ENCODE measurements at places on chromosomes 7 and 10.

DNA sequence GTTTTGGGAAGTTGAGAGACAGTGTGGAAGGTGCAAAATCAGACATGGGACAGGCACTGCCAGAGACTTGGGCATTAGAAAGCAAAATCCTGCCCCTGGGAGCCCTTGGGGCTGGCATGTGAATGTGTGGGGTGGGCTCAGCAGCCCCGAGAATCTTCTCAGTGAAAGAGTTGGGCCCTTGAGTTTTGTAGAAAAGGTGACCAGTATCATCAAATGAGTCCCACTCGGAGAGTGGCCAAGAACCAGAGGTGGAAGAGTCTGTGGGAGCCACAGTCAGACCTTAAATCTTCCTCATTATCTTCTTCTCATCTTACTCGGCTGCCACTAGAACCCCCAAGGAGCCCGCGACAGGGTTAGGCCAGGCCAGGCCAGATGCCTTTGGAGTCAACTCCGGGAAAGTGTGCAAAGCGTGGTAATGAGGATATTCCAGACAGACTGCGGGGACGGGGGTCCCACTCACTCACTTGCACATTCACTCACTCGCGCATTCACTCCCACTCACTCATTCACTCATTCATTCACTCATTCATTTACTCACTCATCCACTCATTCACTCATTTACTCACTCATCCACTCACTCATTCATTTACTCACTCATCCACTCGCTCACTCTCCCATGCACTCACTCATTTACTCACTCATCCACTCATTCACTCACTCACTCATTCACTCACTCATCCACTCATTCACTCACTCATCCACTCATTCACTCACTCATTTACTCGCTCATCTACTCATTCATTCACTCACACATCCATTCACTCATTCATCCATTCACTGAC lies 74.9 kb downstream of the CARD11 start:
- no peak for DNase-seq

- no peak for DNase-seq
These were observed 39.9 kb upstream of the EGR2 start for GRCh38 chr10:62856021-62856420.

GRCh38 chr10:5844345-5845055 lies 31.3 kb upstream of the GDI2 start:
- DNase-seq = no peak

- no peak for DNase-seq
These were observed 42.5 kb downstream of the KLHDC10 start for GRCh38 chr7:130112662-130113425.

GRCh38 chr7:23347682-23348180 lies 48.6 kb downstream of the MALSU1 start:
- DNase-seq = peak; percentile 79

DNA sequence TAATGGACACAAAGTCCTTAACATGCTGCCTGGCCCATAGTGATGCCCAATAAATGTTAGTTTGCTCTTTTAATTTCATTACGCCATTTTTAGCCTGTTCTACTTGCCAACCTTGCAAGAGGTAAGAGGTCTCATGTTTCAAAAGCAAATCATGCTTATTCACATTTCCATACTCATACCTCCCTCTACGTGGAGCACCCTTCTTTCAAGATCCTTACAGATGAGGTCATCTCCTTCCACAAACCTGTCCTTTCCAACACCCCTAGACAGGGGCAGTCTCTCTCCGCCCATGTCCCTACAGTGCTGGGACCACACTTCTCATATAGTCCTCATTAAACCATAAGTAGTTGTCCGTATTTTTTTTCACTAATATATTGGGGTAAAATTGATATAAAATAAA lies 271.3 kb downstream of the FGFR2 start:
- no peak for DNase-seq

- no peak for DNase-seq
These were observed 22.6 kb upstream of the AKR1C3 start for GRCh38 chr10:5071411-5072198.

GRCh38 chr7:34357068-34357467 lies 300.9 kb upstream of the NPSR1 start:
- DNase-seq = no peak

DNA sequence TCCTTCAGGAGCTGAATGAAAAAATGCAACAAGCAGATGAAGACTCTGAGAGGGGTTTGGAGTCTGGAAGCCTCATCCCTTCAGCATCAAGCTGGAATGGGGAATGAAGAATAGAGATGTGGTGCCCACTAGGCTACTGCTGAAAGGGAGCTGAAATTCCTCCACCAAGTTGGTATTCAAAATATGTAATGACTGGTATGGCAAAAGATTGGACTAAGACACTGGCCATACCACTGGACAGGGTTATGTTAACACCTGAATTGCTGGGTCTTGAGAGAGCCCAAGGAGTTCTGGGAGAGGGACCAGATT lies 5.4 kb downstream of the IFIT2 start:
- DNase-seq = no peak

- no peak for DNase-seq
These were observed 10.9 kb downstream of the RNF32 start for GRCh38 chr7:156651474-156651873.

DNA sequence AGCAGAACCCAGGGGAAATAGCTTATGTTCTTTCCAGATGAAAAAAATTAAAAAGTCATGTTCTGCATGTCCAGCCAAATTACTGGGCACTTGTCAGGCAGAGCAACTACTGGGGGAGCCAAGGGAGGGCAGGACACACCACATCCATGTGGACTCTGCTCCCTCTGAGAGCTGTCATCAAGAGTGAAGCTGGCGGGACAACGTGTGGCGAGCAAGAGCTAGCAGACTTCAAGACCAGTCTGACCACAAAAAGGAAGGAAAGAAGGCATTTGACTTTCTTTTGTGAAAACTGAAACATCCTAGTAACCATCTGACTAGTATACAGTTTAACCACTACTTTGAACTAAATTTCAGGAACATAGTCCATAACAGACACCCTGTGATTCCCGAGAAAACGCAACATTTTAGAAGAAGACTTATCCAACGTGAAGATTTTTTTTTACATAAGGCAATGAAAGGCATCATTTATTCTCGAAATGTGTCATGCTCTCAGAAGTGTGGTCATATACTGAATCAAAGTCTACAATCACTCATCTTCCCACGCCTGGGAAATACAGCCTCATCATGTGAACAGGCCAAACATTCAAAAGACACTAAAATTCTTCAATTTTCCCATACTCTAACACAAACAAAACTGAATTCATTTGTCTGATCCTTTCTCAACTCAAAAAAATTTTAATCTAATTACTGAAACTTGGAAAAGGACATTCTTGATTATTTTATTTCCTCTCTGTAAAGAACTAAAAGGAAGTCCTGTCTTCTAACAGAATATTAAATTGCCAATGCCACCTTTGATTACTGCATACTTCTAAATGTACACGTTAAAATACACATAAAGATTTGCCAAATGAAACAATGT lies 15.5 kb downstream of the CYTH3 start:
- DNase-seq = no peak

DNA sequence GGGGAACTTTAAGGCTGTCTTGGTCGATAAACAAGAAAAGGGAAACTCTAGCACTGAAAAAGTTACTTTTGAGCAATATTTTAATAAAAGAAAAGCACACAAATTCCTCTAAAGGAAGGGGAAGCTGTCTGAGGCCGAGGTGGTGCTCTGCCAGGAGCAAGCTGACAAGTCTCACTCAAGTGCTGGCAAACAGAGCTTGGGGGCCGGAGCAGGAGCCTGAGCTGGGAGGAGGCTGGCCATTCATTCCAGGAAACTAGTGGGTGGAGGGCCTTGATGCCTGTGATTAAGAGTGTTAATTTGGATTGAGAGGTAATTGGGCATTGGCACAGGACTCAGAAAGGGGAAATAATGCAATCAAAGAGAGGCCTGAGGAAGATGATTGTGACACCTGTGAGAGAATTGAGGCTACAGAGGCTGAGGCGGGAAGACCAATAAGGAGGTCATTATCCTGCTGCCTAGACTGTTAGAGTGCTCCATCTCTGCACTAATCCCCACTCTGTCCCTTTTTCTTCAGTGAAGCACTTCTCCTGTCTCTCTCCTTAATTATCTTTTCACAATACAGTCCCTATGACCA lies 154.9 kb upstream of the COL1A2 start:
- no peak for DNase-seq

DNA sequence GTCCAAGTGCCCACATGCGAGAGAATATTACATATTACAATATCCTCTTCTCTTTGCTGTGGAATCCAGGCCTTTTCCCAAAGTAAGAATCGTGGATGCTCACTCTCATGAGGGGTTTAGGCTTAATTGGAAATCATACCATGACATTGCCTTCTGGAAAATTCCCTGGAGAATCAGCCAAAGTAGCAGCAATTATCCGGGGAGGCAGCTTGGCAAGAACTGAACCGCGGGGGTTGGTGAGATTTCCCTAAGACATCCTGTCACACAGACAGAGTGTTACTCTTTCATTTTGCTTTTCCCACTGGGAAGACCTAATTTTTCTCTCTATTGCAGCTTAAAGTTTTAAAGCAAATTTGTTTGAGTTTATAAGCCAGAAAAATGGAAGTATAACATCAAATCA lies 463.6 kb upstream of the DPP6 start:
- no peak for DNase-seq

DNA sequence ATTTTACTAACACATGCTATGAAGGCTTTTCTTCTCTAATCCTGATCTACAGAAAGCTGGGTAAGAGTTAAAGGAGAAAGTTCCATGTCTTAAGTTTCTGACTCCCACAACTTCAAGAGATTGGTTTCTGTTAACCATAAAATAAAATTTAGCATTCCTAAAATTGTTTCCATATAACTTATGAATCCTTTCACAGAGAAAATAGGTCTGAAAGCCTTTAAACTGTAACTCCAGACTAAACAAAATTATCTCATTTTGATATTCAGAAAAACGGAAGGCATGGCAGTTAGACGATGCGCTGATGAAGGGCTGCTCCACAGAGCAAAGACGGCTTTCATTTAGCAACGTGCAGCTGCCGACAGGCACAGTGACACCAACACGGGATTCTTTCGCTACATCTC lies 133.3 kb downstream of the SLC25A13 start:
- no peak for DNase-seq

GRCh38 chr7:101845974-101846373 lies 28.5 kb downstream of the CUX1 start:
- DNase-seq = no peak

- DNase-seq = no peak
These were observed 86.9 kb downstream of the EXOC4 start for GRCh38 chr7:133339772-133340171.

GRCh38 chr7:156438011-156438410 lies 202.6 kb upstream of the RNF32 start:
- DNase-seq = no peak

DNA sequence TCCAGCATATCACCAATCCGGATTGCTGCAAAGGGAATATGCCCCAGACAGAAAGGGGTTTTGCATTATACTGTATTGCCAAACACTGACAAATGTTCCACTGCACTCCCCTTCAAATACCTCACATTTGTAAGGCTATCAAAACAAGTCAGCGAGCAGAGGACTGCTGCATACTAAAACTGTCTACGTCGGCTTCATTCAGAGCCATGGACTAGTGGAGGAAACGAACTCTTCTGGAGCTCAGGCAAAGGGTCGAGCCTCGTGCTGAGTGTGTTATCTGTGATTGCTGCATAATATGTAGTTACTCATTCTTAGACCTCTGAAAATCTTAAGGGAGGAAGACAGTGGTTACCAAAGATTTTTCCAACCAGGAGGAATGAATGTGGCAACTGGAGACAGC lies 200.2 kb downstream of the DYNC1I1 start:
- no peak for DNase-seq

DNA sequence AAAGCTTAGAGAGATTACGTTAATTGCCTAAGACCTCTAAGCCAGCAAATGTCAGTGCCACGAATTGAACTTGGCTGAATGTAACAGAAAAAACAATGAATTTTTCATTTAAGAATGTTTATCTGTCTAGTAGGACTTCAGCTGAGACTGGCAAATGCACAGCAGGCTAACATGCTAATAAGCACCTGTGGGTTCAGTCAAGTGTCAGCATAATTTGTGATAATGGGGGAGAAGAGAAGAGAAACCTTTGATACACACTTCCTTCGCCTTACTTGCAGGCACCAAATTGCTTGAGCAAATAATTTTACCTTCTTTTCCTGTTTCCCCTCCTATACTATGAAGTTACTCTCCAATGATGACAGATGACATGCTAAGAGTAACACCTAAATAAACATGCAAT lies 1136.5 kb upstream of the SORCS1 start:
- no peak for DNase-seq

GRCh38 chr7:100476903-100477870 lies 1.8 kb downstream of the TSC22D4 start:
- DNase-seq = no peak

DNA sequence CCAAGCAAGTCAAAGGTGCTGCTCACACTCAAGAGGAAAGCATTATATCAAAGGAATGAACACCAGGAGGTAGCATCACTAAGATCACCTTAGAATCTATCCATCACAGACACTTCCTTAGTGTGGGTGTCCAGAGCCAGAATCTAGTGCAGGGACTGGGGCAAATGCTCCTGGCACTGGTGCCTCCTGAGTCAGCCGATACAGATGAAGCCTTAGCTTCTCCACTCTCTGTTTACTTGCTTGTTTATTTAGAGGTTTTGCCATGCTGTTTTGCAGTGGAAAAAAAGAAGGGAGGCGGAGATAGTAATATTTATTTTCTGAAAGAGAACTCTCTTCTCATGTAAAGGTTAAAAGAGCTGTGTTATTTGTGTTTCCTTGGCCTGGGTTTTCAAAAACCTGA lies 303.1 kb downstream of the WDR11 start:
- no peak for DNase-seq

GRCh38 chr10:113534423-113534822 lies 18.4 kb upstream of the HABP2 start:
- DNase-seq = no peak

DNA sequence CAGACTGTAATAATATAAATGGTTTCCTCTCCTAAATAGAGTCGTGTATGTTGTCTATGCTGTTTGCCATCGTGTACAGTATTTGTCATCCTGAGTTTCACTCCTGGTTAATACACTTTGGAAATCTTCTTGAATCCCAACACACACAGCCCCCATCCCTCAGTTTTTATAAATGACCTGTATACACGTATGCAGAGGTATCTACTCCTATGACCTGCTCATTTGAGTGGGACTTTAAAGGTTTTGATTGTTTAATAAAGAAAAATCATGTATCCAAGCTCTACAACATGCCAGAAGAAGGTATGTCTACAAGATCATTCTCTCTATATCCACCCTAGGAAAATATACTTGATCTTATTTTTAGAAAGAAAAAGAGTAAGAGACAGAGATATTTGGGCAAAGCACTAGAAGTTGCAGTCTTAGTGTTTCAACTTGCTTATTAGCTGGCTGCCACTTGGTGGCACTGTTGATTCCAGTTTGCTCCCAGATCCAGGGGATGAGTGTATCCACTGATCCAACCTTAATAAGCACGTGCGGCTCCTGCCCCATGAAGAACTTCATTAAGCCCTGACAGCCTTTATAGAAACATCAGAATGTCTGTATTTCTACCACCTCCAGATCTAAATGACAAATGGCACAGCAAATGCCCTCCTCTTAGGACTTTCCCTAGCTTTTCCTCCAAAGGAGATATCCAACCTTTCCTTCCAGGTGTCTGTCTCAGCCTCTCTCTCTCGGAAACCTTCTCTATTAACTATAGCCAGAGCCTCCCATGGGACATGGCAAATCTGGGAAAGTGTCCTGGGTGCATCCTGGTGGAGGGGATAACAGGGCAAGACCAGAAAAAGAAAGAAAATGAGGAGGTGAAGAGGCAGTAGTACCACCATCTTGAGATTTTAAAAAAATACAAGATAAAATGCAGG lies 181.6 kb upstream of the NEBL start:
- peak; percentile 10 for DNase-seq
